SW480 (cell line): ENCODE measurements at places on chromosomes 13 and 19.

DNA sequence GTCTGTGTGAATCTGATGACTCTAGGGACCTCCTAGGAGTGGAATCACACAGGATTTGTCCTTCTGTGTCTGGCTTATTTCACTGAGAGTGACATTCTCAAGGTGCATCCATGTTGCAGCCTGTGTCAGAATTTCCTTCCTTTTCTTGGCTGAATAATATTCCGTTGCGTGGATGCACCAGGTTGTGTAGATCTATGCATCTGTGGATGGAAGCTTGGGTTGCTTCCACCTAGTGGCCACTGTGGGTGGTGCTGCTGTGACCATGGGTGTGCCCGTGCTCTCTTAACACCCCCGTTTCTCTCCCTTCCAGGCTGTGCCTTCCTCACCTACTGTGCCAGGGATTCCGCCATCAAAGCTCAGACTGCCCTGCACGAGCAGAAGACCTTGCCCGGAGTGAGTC is 26.2 kb downstream of the CELF5 start:
- DNase-seq, result no peak

- DNase-seq, result no peak
These were observed 78.7 kb upstream of the TNFSF11 start for GRCh38 chr13:42495255-42495654.

- DNase-seq, result no peak
These were observed 4.6 kb downstream of the S1PR2 start for GRCh38 chr19:10226376-10227025.

- DNase-seq, result no peak
These were observed 9.1 kb upstream of the GTF2F1 start for GRCh38 chr19:6402058-6402457.

DNA sequence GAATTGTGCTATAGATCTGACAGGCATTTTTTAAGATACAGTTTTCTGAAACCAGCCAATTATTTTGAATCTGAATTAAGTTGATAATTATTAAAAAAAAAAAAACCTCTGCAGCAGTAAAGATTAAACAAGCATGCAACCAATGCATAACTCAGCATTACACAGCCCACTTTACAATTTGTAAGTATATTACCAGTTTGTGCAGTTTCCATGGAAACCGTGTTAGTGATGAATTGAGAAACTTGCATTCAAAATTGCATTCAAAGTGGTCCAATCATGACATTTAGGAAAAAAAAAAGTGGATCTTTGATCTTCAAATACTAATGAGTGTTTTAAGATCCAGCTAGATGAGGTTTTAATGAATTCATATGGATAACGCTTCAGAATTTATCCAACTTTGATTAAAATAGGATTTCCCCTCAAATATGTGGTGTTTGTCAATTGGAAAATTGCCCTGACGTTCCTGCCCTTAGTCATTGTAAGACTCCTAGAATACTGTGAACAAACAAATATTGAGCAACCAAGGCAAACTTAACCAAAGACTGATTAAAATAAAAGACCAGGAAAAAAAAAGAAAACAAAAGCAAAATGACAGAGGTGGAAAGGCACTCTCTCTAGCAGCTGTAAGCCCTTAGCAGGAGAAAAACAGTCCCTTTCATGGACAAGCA is 314.8 kb upstream of the MAB21L1 start:
- no peak for DNase-seq

GRCh38 chr19:6686628-6686975 is 16.6 kb upstream of the TNFSF14 start:
- DNase-seq, result no peak

GRCh38 chr13:34777089-34777913 is 164.8 kb upstream of the NBEA start:
- no peak for DNase-seq

DNA sequence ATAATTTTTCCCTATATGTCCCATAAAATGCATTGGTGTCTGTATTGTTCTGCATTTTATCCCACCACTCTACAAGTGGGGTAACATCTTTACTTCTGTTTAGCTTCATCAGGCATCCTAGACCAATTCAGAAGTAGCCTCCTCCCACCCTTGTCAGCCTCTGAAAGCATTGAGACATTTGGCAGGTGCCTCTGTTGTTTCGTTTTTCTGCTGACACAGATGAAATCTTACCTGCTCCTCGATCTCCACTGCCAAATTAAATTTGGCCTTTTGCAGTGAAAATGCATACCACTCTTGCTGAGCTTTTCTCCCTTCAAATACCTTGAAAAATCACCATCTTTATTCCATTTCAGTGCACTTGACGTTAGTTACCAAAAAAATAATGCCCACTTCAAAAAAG is 83.5 kb upstream of the STARD13 start:
- no peak for DNase-seq

GRCh38 chr19:41666075-41666474 is 22.0 kb downstream of the CEACAM7 start:
- DNase-seq, result no peak

GRCh38 chr13:38417727-38418126 is 68.1 kb downstream of the UFM1 start:
- peak; percentile 27 for DNase-seq

GRCh38 chr19:49718991-49719390 is 28.1 kb downstream of the CPT1C start:
- no peak for DNase-seq

DNA sequence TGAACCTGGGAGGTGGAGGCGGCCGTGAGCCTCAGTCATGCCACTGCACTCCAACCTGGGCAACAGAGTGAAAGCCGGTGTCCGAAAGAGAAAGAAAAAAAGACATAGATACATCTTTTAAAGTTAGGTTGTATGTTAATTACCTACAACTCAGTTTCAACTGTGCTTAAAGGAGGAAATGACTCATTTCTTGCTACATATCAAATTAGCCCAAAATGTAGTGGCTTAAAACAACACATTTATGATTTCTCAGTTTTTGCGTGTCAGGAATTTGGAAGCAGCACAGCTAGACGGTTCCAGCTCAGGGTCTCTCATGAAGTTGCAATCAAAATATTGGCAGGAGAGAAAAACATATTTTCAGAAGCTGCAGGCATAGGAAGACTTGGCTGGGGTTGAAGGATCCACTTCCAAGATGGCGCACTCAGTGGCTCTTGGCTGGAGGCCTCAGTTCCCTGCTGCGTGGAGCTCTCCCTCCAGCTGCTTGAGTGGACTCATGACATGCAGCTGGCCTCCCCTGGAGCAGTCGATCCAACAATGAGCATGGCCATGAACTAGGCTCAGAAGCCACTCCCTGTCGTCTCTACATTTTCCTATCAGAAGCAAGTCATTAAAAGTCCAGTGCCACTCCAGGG is 7.1 kb downstream of the LDLR start:
- no peak for DNase-seq

DNA sequence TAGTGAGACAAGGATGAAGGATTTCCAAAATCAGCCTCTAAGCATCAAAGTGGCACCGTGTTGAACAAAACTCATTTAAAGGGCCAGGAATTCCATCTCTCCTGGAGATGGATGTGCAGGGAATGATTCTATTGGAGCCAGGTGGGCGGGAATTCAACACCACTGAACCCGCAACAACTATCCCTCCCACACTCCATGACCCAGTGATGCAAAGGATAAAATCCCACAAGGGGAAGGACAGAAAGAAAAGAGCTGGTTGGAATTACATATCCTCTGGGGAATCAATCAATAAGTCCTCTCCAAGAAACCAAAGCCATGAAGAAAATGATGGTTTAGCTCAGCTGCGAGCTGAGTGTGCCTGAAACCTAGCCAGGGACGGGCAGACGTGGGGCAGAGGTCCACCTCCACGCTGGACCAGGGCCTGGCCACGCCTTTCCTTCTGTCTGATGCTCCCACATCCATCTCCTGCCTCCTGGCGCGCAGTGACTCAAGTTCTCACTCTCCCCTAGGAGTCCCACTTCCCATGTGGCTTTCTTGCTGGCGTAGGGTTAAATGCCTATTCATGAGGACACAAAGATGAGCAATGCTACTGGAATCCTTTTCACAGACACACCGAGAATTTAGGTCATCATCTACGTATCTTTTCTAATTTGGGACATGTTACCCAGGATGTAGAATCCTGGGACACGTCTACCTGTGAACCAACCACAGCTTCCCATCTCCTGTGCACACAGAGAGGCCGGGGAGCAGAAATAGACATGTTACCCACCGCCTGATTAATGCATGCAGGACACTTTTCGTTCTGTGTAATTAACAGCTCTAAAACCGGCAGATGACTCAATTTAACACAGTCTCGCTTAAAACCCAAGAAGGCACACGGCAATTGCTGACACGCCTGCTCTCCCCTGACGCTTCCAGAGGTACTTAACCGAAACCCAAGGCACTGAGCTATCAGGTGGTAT is 48.6 kb downstream of the PEPD start:
- DNase-seq, result peak; percentile 58

GRCh38 chr19:40802300-40803169 is 3.5 kb downstream of the EGLN2 start:
- no peak for DNase-seq

DNA sequence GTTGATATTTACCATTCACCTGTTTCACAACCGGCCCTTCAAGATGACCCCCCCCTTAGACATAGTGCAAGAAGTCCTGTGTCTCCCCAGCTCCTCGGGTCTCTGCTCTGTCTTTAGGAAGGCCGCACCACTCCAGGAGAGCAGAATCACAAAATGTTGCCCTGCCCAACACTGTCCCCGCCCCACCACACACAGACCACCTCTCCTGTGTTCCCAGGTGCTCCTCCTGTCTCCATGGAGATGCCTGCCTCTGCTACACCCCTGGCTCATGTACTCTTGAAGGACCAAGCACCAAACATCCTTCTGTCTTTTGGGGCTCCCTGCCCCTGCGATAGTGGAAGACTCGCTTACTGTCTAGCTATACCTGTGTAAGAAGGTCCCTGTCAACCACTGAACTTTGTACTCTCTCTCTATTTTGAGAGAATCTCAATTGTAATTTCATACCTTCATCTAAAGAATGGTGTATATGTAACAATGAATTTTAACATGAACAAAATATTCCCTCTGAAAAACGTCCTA is 9.6 kb upstream of the TNFRSF19 start:
- DNase-seq, result no peak

- DNase-seq, result no peak
These were observed 12.0 kb upstream of the KCNC3 start for GRCh38 chr19:50341091-50341564.

DNA sequence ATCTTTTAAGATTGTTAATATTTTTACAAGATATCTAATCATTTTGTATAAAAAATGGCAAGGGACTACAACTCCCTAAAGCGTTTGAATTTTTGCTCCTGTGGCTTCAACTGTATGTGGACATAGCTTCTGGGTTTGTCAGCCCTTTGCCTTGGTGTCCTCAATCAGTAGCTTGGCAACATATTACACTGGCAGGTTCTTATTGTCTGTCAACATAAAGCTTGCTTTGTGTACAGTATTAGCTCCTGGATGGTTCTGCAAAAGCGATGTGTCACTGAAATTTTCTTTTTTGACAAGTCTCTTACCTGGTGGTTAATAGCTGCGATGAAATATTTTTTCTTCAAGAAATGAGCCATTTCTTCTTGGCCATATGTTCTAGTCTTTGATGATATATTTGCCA is 190.0 kb downstream of the HS6ST3 start:
- no peak for DNase-seq

DNA sequence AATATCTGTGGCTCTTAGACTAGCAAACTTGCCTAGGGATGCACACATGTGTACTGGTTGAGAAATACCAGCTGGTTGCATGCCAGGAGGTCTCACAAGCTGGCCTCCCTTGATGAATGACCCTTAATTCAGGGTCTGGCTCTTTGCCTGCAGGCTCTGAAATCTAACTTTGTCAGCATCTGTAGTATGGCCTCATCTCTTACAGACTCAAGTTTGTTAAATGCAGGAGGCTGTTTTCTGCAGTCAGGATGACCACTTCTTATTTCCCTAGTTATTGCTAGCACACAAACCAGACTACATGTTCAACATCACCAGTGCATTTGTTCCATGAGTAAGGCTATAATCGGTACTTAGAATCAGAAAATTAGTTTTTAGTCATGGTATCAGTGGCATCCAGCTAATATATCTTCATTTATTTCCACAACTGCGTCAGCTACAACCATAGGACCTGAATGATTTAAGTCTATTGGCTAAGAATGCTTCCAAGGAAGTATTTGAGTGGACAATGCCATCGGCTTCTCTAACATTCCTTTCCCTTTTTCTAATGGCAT is 23.3 kb upstream of the POSTN start:
- no peak for DNase-seq

DNA sequence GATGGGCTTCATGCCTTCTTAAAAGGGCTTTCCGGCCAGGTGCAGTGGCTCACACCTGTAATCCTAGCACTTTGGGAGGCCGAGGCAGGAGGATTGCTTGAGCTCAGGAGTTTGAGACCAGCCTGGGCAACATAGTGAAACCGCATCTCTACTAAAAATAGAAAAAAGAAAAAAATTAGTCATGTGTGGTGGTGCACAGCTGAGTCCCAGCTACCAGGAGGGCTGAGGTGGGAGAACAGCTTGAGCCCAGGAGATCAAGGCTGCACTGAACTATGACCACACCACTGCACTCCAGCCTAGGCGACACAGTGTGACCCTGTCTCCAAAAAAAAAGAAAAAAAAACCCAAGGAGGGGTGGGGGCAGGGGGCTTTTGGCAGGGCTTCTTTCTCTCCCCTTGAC is 7.2 kb downstream of the CARS2 start:
- no peak for DNase-seq

- DNase-seq, result peak; percentile 98
These were observed 1.5 kb downstream of the PDE4C start for GRCh38 chr19:18224525-18225354.

GRCh38 chr19:45812297-45812696 is 2.8 kb downstream of the RSPH6A start:
- DNase-seq, result no peak

- no peak for DNase-seq
These were observed 2715.0 kb upstream of the PCDH20 start for GRCh38 chr13:64130600-64130999.

DNA sequence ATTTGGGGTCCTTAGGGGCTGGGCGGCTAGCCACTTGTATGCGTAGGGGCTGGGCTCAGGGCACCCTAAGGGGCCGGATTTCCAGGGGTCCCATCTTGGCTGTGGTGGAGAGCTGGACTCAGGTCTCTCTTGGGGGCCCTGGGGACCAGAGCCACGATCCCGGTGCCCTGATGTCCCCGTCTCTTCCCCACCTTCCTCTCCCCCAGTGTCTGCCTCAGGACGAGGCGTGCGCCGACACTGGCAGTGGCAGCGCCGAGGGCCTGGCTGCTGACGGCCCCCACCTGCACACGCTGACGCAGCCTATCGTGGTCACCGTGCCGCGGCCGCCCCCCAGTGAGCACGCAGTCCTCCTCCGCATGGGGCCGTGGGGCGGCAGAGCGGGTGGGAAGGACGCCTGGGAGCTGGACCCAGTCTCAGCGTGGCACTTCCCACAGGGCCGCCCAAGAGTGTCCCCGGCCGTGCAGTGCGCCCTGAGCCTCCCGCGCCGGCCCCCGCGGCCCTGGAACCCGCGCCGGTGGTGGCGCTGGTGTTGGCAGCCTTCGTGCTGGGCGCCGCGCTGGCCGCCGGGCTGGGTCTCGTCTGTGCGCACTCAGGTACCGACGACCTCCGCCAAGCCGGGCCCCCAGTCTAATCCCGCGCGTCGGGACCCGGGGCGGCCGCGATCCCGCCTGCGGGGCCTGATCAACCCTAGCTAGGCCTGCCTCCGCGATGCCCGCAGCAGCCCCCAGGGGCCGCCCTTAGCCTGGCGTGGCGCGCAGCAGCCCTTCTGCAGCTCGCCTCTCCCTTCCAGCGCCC is 2.7 kb upstream of the SNAPC2 start:
- peak; percentile 68 for DNase-seq

- no peak for DNase-seq
These were observed 19.8 kb downstream of the GATAD2A start for GRCh38 chr19:19425170-19425875.

GRCh38 chr13:55439450-55439849 is 1701.3 kb upstream of the PRR20A start:
- DNase-seq, result no peak
